PC-9 (cell line): ENCODE measurements at places on chromosomes 1 and 21. TPM values are rescaled to one million over a fixed set of nuclear protein-coding genes. Genes with fewer than 3 reads are reported as not detected.

FAM131C gene
- 7.4 and 12.3 TPM in 2 replicates for total RNA-seq

SESN2 gene
- total RNA-seq, result 10.3 and 12.2 TPM in 2 replicates

GBP7 gene
- total RNA-seq, result not detected in 2 replicates

ADGRL4 gene
- total RNA-seq, result not detected in 2 replicates

S100A14 gene
- 411 and 486 TPM in 2 replicates for total RNA-seq

- H3K4me1 ChIP-seq, result peaks cover 9% of the 10 kb centered on the region
- DNase-seq, result no peak
- H3K27me3 ChIP-seq, result no peaks in the 10 kb centered on the region
- no peaks in the 10 kb centered on the region for H3K36me3 ChIP-seq
These were observed 2.8 kb downstream of the AGTRAP start for GRCh38 chr1:11738783-11739182.

DNA sequence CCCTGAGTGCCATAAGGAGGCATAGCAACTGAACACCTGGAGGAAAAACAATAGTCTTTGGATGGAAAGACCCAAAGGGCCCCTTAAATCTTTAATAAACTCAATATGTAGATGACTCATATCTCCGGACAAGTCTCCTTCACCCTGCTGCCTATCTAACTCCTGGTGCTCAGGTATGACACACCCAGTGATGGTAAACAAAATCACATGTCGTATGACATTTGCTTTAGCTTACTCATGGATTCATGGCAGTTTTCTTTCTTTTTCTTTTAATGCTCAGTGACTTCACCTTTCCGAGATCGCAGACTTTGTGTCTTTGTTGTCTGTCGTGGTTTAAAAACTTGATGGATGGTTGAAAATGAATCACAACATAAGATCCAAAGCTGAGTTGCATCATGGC, 208.5 kb upstream of the PROX1 start:
- H3K27ac ChIP-seq, result peak overlapping the region; percentile 80
- H3K36me3 ChIP-seq, result no peaks in the 10 kb centered on the region

DNA sequence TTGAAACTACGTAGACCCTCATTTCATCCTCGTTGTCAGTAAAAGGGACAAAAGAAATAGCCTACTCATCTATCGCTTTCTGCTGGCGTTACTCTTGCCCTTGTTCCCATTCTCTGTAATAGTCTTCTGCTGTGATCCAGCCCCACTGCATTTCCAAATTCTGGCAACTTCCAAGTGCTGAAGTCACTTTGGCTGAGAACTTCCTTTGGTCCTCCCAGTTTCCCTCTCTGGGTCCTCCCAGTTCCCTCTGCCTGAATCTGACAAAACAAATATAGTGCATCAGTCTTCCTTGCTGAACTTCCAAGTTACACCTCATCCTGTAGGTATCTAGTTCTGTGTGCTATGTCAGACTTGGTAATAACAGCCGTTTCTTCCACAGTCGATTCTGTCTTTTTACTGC, 47.0 kb upstream of the PLA2G4A start:
- no peaks in the 10 kb centered on the region for H3K36me3 ChIP-seq
- no peaks in the 10 kb centered on the region for H3K4me1 ChIP-seq
- no peaks in the 10 kb centered on the region for H3K27me3 ChIP-seq
- no peak for DNase-seq

GRCh38 chr1:219051547-219051946, 122.1 kb upstream of the LYPLAL1 start:
- no peak for DNase-seq
- H3K4me3 ChIP-seq, result no peak overlapping the region
- no peaks in the 10 kb centered on the region for H3K4me1 ChIP-seq
- H3K27me3 ChIP-seq, result no peaks in the 10 kb centered on the region

DNA sequence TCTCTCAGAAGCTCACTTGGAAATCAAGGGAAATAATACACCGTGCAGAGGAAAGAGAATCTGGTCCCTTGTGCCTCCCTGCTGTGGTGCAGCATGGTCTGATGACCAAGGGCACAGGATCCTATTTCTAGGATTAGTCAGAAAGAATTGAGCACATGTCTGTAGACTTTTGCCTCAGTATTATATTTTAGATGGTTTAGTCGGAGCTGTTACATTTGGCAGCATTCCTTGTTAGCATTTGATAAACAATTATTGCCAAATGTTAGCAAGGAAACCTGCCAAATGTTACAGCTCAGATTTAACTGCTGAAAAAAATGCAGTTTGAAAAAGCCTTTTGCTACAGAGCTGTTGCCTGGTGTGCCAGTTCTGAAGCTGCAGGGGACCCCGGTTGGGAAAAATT, 183.5 kb upstream of the DPYD start:
- no peak overlapping the region for H3K4me3 ChIP-seq
- H3K36me3 ChIP-seq, result no peaks in the 10 kb centered on the region
- no peak overlapping the region for H3K27ac ChIP-seq
- no peaks in the 10 kb centered on the region for H3K27me3 ChIP-seq

DNA sequence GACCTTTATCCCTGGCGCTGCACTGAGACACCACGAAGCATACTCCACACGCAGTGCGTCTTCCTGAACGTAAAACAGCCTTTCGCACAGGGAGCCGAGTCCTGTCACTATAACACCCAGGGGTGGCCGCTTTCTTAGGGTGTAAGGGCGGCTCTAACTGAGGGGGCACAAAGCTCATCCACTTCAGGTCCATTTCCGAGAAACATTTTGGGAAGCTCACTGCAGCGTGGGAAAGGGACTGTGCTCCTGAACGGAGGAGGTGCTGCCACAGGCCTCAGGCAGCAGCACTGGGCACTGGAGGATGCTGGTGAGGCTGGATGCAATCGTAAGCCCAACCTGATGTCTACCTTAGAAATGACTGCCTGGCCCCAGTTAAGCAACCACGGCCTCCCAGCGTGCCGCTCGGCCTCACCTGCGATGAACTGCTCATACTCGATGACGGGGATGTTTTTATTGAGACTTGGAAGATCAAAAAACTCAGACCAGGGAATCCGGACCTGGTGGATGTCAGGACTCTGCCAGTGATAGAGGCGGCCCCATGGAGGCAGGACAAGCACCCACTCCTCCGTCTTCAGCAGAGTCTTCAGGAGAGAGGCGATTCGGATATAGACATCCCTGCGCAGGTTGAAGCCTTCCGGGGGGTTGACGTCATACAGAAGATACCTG, 2.3 kb downstream of the POFUT2 start:
- no peaks in the 10 kb centered on the region for H3K27me3 ChIP-seq
- no peak for DNase-seq
- no peaks in the 10 kb centered on the region for H3K4me1 ChIP-seq
- H3K27ac ChIP-seq, result no peak overlapping the region
- no peak overlapping the region for H3K4me3 ChIP-seq

- H3K27me3 ChIP-seq, result no peaks in the 10 kb centered on the region
- H3K4me1 ChIP-seq, result peaks cover 19% of the 10 kb centered on the region
- no peak overlapping the region; the same call in 1 of the 2 replicates for H3K27ac ChIP-seq
These were observed 7.5 kb upstream of the LEFTY1 start for GRCh38 chr1:225896494-225896893.

GRCh38 chr1:31985430-31985829, 28.2 kb upstream of the KHDRBS1 start:
- DNase-seq, result no peak
- H3K27me3 ChIP-seq, result no peaks in the 10 kb centered on the region
- no peak overlapping the region for H3K4me3 ChIP-seq
- no peaks in the 10 kb centered on the region for H3K4me1 ChIP-seq
